ENCODE measurements at places on chromosomes 7 and 10.

GRCh38 chr7:14761510-14762296 is 140.8 kb downstream of the DGKB start:
- peak; percentile 97 for DNase-seq

- no peak for DNase-seq
Observed at GRCh38 chr7:157874870-157875229, 538.0 kb downstream of the DNAJB6 start.

DNA sequence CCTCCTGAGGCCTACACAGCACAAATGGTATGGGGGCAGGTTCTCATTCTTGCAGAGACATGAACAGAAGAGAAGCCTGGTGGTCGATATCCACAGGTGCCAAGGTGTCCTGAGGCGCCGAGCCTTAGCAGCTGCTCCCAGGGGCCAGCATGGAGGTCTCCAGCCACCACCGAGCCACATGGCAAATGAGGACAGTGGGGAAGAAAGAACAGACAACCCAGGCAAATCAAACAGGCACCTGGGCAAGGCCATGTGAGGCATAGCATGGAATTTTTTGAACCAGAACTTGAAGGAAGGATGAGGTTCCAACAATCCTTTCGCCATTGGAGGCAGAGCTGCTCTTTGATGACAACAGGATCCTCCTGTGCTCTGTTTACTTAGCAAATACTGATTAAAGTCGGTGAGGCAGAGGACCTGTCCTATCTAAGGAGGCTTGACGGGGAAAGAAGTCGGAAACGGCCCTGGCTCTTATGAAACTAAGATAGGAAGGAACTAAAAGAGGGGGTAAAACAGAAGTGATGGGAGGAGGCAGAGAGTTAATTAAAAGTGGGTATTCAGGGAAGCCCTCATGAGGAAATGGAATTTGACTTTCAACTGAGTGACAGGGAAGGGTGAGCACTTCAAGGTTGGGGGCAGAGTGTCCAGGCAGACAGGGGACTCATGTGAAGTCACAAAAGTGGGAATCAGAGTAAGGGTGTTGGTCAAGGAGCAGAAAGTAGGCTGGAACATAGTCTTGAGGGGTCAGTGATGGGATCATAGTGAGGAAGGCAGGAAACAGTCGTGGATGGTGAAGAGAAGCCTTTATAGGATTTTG is 8.6 kb upstream of the CALML3 start:
- DNase-seq: no peak

- no peak for DNase-seq
Observed at GRCh38 chr10:12208460-12208859, 12.5 kb downstream of the CDC123 start.

GRCh38 chr7:65269150-65269856 is 104.4 kb upstream of the ZNF92 start:
- DNase-seq: peak; percentile 94

DNA sequence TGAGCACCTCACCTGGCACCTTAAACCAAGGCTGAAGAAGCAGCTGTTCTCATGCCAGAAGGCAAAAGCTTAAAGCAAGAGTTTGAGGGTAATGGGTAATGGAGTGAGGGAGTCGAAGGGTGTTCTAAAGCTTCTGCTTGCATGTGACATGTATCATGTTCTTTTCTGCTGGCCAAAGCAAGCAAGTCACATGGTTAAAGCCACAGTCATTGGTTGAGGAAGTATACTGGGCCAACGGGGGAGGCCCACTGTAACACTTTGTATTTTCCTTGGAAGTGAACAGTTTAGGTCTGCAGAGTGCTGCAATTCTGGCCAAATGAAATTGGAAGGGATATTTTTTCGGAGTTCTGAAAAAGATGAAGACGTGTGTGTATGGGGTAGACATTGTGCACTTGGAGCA is 75.7 kb downstream of the REEP3 start:
- DNase-seq: no peak

DNA sequence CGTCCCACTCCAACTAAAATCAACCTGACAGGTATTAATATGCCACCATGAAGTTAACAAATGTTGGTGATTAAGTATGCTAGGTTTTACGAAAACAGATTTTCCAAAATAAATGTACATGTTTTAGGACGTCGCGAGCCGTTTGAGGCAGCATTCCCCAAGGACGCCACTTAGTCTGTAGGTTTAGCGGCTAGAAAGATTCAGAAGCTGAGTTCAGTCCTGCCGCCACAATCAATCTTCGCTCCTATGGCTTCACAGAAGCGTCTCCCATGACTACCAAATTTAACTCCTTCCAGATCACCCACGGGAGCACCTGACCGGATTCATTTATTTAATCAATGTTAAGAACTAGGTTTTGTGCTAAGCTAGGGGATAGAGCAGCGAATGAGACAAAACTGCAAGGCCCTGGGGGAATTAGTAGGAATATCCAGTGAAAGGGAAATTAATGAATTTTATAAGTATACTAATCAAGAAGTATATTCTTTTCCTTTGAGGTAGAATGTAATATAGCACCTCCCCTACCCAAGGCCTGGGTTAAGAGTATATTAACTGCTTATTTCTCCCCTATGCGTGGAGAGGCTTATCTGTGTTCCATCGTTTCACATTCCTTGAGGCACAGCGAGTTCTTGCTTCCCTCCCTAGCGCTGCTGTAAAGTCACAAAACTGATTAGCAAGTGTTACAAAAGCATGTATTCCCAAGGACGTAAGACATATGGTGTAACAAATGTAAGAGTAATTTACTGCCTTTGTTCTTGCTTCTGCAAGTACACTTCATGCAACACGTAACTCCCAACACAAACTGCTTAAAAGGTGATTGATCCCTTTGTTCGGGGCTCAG is 994 bp upstream of the CYP51A1 start:
- no peak for DNase-seq

GRCh38 chr7:31186202-31186601 is 134.1 kb downstream of the ADCYAP1R1 start:
- no peak for DNase-seq

DNA sequence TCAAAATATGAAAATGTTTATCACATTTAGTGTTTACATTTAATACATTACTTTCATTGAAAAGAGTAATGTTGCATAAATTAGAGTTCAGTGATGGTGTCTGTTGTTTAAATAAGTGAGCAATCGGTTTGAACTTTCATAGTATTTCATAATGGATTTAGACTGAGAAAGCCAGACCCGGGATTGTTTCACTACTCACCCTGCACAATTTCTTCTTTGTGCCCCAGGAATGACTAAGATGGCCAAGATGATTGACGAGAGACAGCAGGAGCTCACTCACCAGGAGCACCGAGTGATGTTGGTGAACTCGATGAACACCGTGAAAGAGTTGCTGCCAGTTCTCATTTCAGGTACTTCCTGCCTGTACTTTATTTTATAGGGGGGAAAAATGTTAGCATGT is 74.6 kb downstream of the VCL start:
- no peak for DNase-seq

DNA sequence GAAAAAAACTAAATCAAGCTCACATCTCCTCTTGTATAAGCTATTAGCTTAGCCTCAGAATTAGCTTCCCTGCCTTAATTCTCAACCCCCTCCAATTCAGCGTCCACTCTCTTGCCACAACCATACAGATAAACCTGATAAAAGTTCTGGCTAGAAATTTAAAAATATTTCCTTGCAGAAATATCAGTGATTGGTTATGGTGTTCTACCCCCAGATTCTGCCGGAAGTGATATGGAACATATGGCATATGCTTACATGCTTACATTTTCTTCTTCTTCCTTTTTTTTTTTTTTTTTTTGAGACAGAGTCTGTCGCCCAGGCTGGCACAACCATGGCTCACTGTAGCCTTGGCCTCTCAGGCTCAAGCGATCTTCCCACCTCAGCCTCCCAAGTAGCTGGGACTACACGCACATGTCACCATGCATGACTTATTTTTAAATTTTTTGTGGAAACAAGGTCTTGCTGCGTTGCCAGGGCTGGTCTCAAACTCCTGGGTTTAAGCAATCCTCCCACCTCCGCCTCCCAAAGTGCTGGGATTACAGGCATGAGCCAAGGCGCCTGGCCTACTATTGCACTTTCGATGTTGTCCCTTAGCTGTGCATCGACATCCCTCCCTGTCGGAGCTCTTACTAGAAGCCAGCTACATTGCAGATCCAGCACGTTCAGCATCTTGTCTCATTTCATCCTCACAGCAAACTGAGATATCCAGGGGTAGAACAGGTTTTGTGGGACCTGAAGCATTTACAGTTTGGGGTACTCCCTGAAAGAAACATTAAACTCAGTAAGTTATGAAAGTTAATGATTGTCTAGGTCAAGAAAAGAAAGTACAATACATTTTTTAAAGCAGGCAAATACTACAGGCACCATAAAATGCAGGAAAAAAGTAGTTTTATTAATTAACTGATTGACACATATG is 205.6 kb upstream of the TCF7L2 start:
- DNase-seq: no peak
